Dermis blood vessel endothelial cell (primary cell): ENCODE measurements at places on chromosomes 6 and 20. TPM values are rescaled to one million over a fixed set of nuclear protein-coding genes. Genes with fewer than 3 reads are reported as not detected.

The PPP1R3G gene
- total RNA-seq: 0.74 and 0.85 TPM in 2 replicates

The PARD6B gene
- total RNA-seq: 0.28 and 0.85 TPM in 2 replicates

The EFCAB8 gene
- under 0.01 and 0.05 TPM in 2 replicates for total RNA-seq

The ADGRF5 gene
- 140 and 211 TPM in 2 replicates for total RNA-seq

The NUP43 gene
- 29.3 and 31.0 TPM in 2 replicates for total RNA-seq

The EYA2 gene
- not detected in 2 replicates for total RNA-seq

The ENTPD6 gene
- total RNA-seq: 65.8 and 70.8 TPM in 2 replicates

The SLC22A1 gene
- 0.05 and 0.17 TPM in 2 replicates for total RNA-seq

The RPP40 gene
- total RNA-seq: 13.4 and 15.0 TPM in 2 replicates

The ILRUN gene
- 50.9 and 62.0 TPM in 2 replicates for total RNA-seq

The CCDC170 gene
- not detected in 2 replicates for total RNA-seq

The TCF21 gene
- total RNA-seq: not detected in 2 replicates

The MCM8 gene
- total RNA-seq: 6.8 and 14.4 TPM in 2 replicates

The TNFAIP3 gene
- 5.4 and 13.4 TPM in 2 replicates for total RNA-seq

The FOXS1 gene
- total RNA-seq: 0.09 TPM in 1 of 2 replicates, not detected in the other

The PSORS1C2 gene
- total RNA-seq: not detected in 2 replicates

The REM1 gene
- not detected in 2 replicates for total RNA-seq

The PKIB gene
- total RNA-seq: 0.19 TPM in 1 of 2 replicates, not detected in the other

The HLA-DQB2 gene
- total RNA-seq: not detected in 2 replicates

The PTCRA gene
- not detected in 2 replicates for total RNA-seq

The TRMT11 gene
- 17.1 and 18.0 TPM in 2 replicates for total RNA-seq

The SEL1L2 gene
- total RNA-seq: not detected in 2 replicates

The COL9A3 gene
- total RNA-seq: 1.3 and 1.9 TPM in 2 replicates

The AARS2 gene
- 17.5 and 23.6 TPM in 2 replicates for total RNA-seq

The CLPSL1 gene
- total RNA-seq: not detected in 2 replicates

The TGM3 gene
- total RNA-seq: not detected in 2 replicates

The IP6K3 gene
- total RNA-seq: under 0.01 and 0.05 TPM in 2 replicates

The CLIC5 gene
- total RNA-seq: under 0.01 and 0.09 TPM in 2 replicates

The TRIM15 gene
- not detected in 2 replicates for total RNA-seq

The GNMT gene
- 0.23 TPM in 1 of 2 replicates, not detected in the other for total RNA-seq

The ERVFRD-1 gene
- under 0.01 and 0.05 TPM in 2 replicates for total RNA-seq

The HLA-DRB5 gene
- not detected in 2 replicates for total RNA-seq

The FOXC1 gene
- total RNA-seq: 8.3 and 12.1 TPM in 2 replicates

The COL9A1 gene
- total RNA-seq: not detected in 2 replicates

The ADGB gene
- not detected in 2 replicates for total RNA-seq

The BAK1 gene
- 23.5 and 24.3 TPM in 2 replicates for total RNA-seq

The PTGIS gene
- 1.9 and 2.0 TPM in 2 replicates for total RNA-seq

The KHDC1L gene
- total RNA-seq: not detected in 2 replicates

The L3MBTL3 gene
- 34.7 and 54.7 TPM in 2 replicates for total RNA-seq

The SALL4 gene
- total RNA-seq: under 0.01 and 0.14 TPM in 2 replicates

The CHRNA4 gene
- not detected in 2 replicates for total RNA-seq

The ARMC12 gene
- 0.34 and 0.37 TPM in 2 replicates for total RNA-seq

The RNF114 gene
- total RNA-seq: 69.4 and 169 TPM in 2 replicates

The SIRPB1 gene
- total RNA-seq: 0.17 and 4.0 TPM in 2 replicates

The KCNQ5 gene
- not detected in 2 replicates for total RNA-seq

The C20orf144 gene
- total RNA-seq: 0.05 TPM in 1 of 2 replicates, not detected in the other

The RIN2 gene
- 88.0 and 111 TPM in 2 replicates for total RNA-seq

The WFDC12 gene
- not detected in 2 replicates for total RNA-seq

The GGT7 gene
- 4.4 and 7.3 TPM in 2 replicates for total RNA-seq

The GUCA1A gene
- total RNA-seq: not detected in 2 replicates

The RIMS4 gene
- not detected in 2 replicates for total RNA-seq

The OPRM1 gene
- total RNA-seq: not detected in 2 replicates

The IL17F gene
- not detected in 2 replicates for total RNA-seq
